ENCODE measurements at places on chromosomes 4 and X. TPM values are rescaled to one million over a fixed set of nuclear protein-coding genes. Genes with fewer than 3 reads are reported as not detected.

DNA sequence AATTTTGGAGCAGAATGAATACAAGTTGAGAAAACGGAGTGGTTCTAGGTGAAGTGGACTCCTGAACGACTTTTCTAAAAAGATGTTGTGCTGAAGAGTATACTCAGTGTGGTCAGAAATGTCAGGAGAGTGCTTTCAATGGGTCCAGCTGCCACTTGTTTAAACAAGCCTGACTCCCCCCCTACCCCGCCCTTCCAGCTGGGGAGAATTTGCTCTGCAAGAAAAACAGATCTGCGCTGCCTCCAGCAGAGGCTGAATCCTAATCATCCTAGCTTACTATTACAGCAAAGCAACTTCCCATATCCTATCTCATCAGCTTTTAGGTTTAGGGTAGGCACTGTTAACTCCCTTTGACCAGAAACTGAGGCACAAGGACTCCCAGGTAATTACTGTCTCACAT lies 1.9 kb downstream of the MAP3K15 start:
- peaks cover 45% of the 10 kb centered on the region for H3K27me3 ChIP-seq
- DNase-seq: no peak
- H3K27ac ChIP-seq: no peak overlapping the region
- H3K36me3 ChIP-seq: no peaks in the 10 kb centered on the region

DNA sequence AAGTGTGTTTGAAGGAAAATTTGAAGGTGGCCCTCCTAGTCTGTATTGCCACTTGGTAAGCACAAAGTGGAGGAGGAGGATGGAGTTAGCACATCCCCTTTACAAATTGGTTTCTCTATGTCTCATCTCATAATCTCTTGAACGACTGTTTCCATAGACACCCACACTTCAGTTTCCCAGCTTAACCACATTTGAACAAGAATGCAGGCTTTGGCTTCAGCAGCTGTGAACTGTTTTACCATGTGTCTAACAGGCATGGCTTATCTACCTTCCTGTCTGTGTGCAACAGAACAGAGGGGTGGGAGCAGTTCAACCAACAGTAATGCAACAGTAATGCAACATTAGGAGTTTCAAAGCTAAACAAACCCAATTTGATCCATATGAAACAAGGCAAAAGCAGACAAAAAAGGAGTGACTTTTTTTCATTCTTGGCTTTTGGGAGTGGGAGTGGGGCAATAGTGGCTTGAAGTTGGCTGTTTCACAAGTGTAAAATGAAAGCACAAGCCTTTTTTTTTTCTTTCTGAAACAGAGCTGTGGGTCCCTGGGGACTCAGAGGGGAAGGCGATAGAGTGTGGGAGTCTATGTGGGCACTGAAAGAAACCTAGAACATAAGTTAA lies 108.0 kb downstream of the ITM2A start:
- H3K36me3 ChIP-seq: no peaks in the 10 kb centered on the region
- no peak overlapping the region for H3K27ac ChIP-seq
- no peak for DNase-seq

The SRPX gene
- total RNA-seq: 14.5 TPM

DNA sequence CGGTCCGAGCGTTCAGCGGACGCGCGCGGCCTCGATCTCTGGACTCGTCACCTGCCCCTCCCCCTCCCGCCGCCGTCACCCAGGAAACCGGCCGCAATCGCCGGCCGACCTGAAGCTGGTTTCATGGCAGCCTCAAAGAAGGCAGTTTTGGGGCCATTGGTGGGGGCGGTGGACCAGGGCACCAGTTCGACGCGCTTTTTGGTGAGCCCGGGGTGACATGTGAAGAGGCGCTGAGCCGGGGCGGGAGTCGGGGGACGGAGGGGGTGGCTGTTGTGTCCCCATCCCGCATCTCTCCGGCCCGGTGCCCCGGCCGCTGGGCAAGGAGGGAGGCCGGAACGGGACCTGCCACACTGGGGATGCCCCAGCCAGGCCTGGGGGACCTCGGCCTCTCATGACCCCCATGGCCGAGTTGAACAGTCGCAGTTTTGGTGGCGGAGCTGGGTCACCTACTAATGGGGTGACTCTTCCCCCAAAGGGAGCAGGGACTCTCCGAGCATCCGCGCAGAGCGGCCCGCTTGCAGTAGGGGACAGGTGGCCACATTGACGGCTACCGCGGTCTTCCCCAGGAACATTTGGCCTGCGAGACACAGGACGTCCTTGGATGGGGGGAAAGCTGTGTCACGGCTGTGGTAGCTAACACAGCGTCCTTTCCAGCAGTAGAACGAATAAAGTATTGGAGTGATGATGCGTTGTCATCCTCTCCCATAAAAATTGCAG lies at the start of gene GK:
TSS of gene GK (plus strand) at position 9 of the 717 bp plus-strand sequence. CDS start at position 124, 115 bp downstream.
- H3K27me3 ChIP-seq: no peaks in the 10 kb centered on the region
- H3K27ac ChIP-seq: peak within 1 kb of the TSS; percentile 57
- peak; percentile 22 for DNase-seq
- peaks cover 10% of the 10 kb centered on the region for H3K4me1 ChIP-seq
- H3K4me3 ChIP-seq: peak within 1 kb of the TSS; percentile 75

DNA sequence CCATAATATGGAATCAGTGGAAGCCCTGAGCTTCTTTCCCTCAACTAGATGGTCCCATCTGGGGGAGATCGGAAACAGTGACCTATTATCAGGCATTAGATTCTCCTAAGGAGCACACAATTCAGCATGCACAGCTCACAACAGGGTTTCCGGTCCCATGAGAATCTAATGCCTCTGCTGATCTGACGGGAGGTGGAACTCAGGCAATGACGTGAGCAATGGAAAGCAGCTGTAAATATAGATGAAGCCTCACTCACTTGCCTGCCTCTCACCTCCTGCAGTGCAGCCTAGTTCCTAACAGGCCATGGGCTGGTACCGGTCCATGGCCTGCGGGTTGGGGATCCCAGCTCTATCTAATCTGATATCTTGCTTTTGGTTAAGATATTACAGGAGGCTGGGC lies 88.9 kb downstream of the COX7B2 start:
- H3K4me1 ChIP-seq: no peaks in the 10 kb centered on the region
- no peak for DNase-seq
- no peak overlapping the region for H3K27ac ChIP-seq
- no peak overlapping the region for H3K4me3 ChIP-seq
- no peaks in the 10 kb centered on the region for H3K36me3 ChIP-seq

DNA sequence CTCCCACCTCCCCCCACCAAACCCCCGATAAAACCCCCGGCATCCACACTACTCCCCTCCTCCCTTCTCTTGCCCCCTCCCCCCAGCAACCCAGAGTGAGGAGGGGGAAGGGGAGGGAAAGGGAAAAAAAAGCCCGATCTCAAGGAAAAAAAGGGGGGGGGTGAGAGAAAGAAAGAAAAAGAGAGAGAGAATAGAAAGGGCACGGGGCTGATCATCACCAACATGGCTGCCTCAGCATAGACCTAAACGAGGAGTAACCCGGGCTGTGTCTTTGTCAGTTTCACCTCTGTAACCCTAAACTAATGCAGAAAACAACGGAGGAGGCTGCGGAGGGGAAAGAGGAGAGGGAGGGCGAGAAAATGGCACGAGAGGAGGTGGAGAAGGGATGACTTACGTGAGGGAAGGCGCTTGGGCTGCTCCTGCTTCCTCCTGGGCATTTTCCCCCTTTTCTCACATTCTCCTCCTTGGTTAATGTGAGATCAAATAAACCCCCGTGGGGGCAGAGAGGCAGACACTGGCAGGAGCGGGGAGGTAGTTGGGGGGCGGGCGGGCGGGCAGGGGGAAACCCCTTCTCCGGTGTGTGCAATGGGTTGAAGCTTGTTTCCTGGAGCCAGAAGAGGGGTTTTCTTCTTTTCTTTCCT lies 532 bp downstream of the ZNF827 start:
- no peaks in the 10 kb centered on the region for H3K36me3 ChIP-seq
- peaks cover 47% of the 10 kb centered on the region for H3K4me1 ChIP-seq
- H3K27me3 ChIP-seq: no peaks in the 10 kb centered on the region
- peak overlapping the region; percentile 98 for H3K4me3 ChIP-seq
- peak overlapping the region; percentile 99 for H3K27ac ChIP-seq

The NUDT9 gene
- total RNA-seq: 27.7 TPM

GRCh38 chrX:36908801-36909675 lies 99.1 kb upstream of the FAM47C start:
- H3K27ac ChIP-seq: no peak overlapping the region
- H3K4me3 ChIP-seq: no peak overlapping the region
- peaks cover 1% of the 10 kb centered on the region for H3K27me3 ChIP-seq
- peaks cover 7% of the 10 kb centered on the region for H3K4me1 ChIP-seq
- no peak for DNase-seq

DNA sequence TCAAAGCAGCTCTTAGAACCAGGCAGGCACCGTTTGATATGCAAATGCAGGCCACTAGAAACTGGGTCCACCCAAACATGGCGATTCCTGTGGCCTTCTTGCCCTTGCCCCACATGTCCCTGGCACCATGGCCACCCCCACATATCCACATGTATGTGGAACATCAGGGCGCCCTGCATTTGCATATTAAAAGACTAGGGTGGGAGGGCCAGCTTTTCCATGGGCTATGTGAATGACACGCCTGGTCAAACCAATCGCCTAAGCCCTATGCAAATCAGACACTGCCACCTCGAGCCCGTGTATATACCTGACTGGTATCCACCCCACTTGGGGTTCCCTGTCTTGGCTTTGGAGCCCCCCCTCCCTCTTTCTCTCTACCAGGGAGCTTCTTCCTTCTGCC lies 107.0 kb downstream of the ABLIM2 start:
- no peak for DNase-seq
- no peak overlapping the region for H3K27ac ChIP-seq
- H3K4me3 ChIP-seq: no peak overlapping the region
- H3K4me1 ChIP-seq: peaks cover 22% of the 10 kb centered on the region
- H3K36me3 ChIP-seq: no peaks in the 10 kb centered on the region

DNA sequence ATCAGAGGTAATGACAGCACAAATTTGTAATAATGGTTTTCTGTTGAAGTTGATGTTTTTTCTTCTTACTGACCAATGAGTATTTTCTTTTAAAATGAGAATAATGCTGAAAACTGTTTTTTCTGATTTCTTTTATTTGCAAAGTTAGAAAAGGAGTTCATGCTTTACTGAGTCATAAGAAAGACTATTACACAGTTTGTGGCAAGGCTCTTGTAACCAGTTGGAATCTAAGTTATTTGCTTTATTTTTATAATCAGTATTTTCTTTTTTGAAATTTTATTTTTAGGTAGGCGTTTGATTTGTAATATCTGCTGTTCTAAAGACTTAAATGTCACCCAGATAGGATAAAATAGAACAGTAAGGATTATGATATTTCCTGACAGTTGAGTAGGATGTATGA lies 25.5 kb downstream of the ANAPC4 start:
- peaks cover 52% of the 10 kb centered on the region for H3K36me3 ChIP-seq
- DNase-seq: no peak
- H3K27me3 ChIP-seq: no peaks in the 10 kb centered on the region
- no peak overlapping the region for H3K27ac ChIP-seq

The MID2 gene
- 9.4 TPM for total RNA-seq

DNA sequence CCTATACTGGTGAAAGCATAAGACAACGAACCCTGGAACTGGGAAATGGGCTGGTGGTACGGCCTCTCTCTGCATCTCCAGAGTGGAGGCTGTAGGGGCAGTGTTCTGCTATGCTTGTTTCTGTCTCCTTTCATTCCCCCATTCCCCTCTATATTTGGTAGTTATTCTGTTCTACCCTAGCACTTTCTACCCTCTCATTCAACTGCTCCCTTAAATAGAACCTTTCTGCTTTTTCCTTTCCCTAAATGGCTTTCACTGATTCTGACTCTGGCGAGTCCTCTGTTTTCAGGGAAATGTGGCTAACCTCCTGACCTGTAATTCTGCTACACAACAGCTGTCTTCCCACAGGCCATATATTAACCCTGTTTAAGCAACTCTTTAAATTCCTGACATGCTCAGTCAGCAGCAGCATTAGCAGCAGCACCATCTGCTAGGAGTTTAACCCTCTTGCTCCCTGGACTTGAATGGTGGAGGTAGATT lies 94.2 kb downstream of the CXCL13 start:
- H3K4me1 ChIP-seq: peaks cover 36% of the 10 kb centered on the region
- H3K27me3 ChIP-seq: no peaks in the 10 kb centered on the region
- DNase-seq: no peak
- no peaks in the 10 kb centered on the region for H3K36me3 ChIP-seq

The BRS3 gene
- total RNA-seq: not detected

The ANTXR2 gene
- total RNA-seq: 63.2 TPM

The IQCM gene
- 0.94 TPM for total RNA-seq

The PPP1R2C gene
- total RNA-seq: not detected

DNA sequence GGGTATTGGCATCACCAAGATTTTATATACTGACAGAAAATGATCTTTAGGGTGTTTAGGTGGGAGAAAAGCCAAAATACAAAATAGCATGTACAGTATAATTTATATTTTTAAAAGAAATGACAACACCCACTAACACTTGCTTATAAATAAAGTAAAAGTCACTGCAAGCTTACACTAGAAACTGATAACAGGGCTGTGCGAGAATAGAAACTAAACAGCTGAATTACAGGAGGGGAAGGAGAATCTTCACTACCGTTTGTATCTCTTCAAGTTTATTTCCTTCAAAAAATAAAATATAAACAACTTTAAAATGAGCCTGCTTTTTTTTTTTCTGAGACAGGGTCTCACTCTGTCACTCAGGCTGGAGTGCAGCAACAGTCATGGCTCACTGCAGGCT lies 22.8 kb downstream of the GRSF1 start:
- H3K36me3 ChIP-seq: peaks cover 28% of the 10 kb centered on the region
- no peak for DNase-seq
- H3K4me1 ChIP-seq: no peaks in the 10 kb centered on the region
- peak overlapping the region; percentile 25 for H3K27ac ChIP-seq
- H3K27me3 ChIP-seq: no peaks in the 10 kb centered on the region

DNA sequence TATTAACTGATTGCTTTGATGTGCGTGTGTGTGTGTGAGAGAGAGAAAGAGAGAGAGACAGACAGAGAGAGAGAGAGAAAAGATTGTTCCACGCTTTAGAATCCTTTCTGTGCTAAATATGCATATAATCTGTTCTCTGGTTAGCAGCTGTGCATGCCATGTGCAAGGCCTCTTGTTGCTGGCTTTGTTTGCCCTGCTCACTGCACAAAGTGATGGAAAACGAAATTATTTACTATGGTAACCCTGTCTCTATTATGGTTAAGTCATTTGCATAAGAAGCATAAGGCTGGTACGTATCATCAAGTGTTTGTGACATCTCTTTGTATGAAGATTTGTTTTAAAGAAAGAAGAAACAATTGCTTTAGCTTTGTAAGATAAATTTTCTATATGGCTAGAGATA lies 190.2 kb upstream of the POF1B start:
- no peak overlapping the region for H3K27ac ChIP-seq
- peaks cover 1% of the 10 kb centered on the region for H3K36me3 ChIP-seq
- H3K27me3 ChIP-seq: no peaks in the 10 kb centered on the region
- no peak overlapping the region for H3K4me3 ChIP-seq
- H3K4me1 ChIP-seq: no peaks in the 10 kb centered on the region

The ZFP42 gene
- total RNA-seq: 18.9 TPM

The NKX3-2 gene
- 1.3 TPM for total RNA-seq

DNA sequence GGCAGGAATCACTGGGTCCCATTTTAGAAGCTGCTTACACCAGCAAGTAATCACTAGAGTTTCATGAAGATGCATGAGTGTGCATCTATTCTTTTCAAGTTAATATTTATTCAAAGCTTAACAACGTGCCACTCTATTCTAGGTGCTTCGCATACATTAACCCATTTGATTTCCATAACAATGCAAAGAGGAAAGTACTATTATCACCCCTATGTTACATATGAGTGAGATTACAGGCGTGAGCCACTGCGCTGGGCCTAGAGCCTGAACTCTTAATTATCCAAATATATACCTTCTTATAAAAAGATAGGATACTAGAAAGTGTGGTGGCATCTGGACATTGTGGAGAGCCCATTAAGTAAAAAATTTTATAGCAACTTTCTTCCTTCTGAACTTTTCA lies 65.4 kb downstream of the CXCL13 start:
- H3K4me3 ChIP-seq: no peak overlapping the region
- H3K27ac ChIP-seq: no peak overlapping the region
- no peak for DNase-seq
- H3K36me3 ChIP-seq: no peaks in the 10 kb centered on the region
- H3K4me1 ChIP-seq: no peaks in the 10 kb centered on the region

The PGAM4 gene
- not detected for total RNA-seq
